Amygdala (tissue), 56 donors: ENCODE measurements at places on chromosomes 7 and 10.

GRCh38 chr7:47475880-47476227 is 106.1 kb downstream of the TNS3 start:
- DNase-seq, result no peak

GRCh38 chr10:50373821-50374501 is 122.6 kb upstream of the ASAH2 start:
- DNase-seq, result no peak

DNA sequence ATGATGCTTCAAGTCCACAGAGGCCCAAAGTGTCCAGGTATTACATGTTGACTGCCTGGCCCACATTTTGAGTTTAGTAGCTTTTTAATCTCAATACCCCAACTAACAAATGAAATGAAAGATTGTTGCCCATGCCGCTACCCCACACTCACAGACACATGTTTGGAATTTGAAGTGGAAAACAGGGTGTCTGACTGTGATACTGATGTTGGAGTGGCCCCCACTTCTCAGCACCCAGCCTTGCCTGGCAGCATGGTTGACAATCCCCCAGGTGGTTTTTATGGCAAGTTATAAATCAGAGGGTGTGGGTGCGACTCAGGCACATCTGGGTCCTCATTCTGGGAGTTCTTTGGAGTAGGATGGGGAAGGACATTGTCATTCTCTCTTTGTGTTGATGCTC is 314.7 kb upstream of the ZNF32 start:
- DNase-seq, result no peak

GRCh38 chr10:96642973-96643372 is 56.2 kb upstream of the TM9SF3 start:
- DNase-seq, result peak; percentile 54

DNA sequence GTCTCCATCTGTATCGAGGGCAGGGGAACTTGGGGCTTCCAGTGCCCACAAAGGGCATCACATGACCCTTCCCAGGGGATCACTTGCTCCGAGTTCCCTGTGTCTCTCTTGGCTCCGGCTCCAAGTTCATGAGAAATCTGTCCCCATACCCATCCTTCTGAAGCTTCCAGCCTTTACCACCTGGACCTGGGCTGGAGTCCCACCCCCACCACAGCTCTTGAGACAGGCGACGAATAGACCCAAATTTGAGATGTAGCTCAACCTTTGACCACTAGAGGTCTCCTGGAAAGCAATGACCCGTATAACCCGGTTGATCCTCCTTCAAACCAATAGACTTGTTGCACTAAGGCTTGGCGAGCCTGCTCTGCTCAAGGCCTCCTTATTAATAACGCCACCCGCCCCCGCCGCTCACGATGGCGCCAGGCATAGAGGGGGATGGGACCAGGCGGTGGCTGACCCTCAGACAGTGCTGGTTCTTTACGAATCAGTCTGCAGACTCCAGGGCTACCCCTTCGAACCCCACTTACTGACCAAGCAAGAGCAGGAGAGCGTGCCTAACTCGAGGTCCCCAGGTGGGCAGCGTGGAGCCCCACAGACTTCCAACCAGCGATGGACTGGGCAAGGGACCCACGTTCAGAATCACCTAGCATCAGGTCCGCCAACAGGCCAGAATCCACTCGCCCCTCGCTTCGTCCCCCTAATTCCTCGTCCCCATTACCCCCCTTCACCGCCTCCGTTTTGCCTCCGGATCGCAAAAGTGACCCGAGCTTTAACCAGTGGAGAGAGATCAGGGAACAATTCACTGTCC is 4.4 kb upstream of the ARID5B start:
- DNase-seq, result peak; percentile 63

DNA sequence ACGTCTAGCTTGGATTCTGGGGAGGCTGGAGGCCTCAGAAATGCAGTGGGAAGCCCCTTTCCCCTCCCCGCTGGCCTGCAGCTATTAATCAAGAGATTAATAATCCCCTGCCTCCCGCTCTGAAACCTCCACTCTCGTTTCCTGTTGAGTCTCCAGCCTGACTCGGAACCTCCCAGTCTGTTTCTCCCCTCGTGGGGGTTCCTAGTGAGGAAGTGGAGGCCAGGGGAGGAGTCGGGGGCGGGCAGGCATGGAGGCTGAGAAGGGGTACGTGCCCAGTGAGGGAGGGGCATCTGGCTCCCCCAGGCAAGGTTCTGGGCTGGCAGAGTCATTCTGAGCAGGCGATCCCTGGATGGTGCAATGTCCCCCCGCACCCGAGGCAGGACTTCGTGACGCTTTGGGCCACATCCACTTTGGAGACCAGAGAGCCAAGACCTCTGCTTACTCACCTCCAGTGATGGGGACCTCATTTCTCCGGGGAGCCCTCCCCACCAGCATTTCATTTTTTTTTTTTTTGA is 73.6 kb downstream of the COL26A1 start:
- no peak for DNase-seq

GRCh38 chr7:5997210-5997808 is 11.5 kb downstream of the PMS2 start:
- no peak for DNase-seq

- DNase-seq, result no peak
Observed at GRCh38 chr10:13632440-13632839, 45.7 kb downstream of the PRPF18 start.

GRCh38 chr10:86958116-86958900 is at the start of gene SNCG:
SNCG (plus strand) TSS chr10:86958599; CDS start chr10:86958698, 99 bp downstream.
- peak; percentile 52 for DNase-seq

DNA sequence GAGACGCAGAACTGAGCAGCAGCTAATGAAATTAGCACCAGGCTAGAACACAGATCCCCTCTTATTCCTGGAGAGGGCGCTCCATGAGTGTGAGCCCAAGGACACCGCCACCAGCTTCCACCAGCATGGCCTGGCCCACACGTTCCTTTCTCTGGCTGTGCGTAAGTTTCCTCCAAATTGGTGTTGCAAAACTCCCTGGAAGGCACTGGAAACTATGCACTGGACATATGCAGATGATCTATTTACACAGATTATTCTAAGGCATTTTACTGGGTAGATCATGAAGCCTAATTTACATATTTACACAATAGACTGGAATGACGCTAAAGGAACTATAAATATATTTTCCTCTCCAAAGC is 455.6 kb upstream of the FOXK1 start:
- DNase-seq, result no peak

GRCh38 chr7:40403703-40404476 is 269.1 kb downstream of the SUGCT start:
- DNase-seq, result no peak

GRCh38 chr10:42981358-42982236 is 95.3 kb upstream of the RET start:
- DNase-seq, result no peak

GRCh38 chr7:71637578-71637977 is 505.6 kb downstream of the GALNT17 start:
- DNase-seq, result no peak

- no peak for DNase-seq
Observed at GRCh38 chr10:34475274-34475646, 339.8 kb downstream of the PARD3 start.

DNA sequence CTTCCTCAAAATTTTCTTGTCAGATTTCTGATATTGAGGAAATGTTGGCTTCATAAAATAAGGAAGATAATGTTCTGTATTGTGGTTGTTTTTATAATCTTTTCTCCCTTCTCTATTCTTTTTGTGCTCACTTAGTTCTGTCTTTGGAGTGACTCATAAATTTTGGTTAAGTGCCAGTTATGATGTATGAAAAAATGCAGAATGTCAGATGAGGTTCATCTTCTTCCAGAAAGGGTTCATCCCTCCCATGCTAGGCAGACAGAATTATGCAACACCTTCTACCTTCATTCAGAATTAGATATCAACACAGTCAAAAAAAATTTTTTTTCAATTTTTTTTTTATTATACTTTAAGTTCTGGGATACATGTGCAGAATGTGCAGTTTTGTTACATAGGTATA is 36.6 kb upstream of the CYP2C19 start:
- no peak for DNase-seq

DNA sequence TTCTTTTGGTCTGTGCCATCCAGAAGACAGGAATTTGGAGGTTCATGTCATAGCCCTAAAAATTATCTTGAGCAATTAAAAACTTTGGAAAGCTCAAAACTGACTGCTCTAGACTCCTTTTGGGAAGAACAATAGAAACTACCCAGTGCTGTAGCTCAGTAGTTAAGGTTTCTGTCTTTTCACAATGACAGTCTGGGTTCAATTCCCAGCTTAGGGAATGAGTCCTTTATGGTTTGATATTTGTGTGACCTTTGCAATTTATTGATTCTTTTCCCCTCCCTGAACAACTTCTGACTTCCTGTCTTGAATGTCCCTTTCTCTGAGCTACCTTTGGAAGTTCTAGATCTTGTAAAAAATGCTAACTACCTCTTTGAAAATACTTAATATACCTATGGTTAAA is 603.3 kb upstream of the IGFBP3 start:
- no peak for DNase-seq

DNA sequence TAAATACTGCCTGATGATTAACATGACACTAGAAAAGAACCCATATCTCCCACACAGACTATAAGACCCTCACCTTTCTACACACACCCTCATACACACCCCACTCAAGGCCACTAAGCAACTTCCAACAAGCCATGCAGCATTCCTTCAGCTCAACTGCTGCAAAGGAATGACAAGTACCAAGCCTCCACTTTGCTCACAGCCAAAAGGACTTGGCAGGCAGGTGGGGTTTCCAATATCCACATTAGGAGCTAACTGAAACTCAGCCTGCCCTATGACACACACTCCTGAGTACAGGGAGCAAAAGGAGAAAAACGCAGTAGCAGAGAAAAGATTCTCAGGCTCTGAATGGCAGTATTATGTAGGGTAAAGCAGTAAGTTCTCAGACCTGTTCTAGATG is 13.4 kb downstream of the USP54 start:
- DNase-seq, result no peak

GRCh38 chr10:35349389-35349915 is 13.1 kb downstream of the CCNY start:
- DNase-seq, result no peak

DNA sequence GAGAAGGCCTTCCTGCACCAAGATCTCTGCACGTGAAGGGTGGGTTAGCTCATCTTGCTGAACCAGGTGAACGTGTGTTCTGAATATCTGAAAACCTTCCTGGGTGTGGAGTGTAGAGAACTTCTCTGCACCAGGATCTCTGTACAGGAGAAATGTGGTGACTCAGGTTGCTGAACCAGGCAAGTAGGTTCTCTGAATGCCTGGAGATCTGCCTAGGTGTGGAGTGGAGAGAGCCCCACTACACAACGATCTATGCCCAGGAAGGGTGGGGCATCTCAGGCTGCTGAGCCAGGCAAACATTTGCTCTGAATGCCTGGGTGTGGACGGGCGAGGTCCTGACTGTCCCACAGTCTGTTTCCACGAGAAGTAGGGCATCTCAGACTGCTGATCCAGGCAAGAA is 1002.3 kb upstream of the KCND2 start:
- no peak for DNase-seq

GRCh38 chr10:100223879-100224278 is 5.5 kb downstream of the CHUK start:
- DNase-seq, result no peak

- no peak for DNase-seq
Observed at GRCh38 chr10:93600446-93601145, 439 bp downstream of the RBP4 start.

DNA sequence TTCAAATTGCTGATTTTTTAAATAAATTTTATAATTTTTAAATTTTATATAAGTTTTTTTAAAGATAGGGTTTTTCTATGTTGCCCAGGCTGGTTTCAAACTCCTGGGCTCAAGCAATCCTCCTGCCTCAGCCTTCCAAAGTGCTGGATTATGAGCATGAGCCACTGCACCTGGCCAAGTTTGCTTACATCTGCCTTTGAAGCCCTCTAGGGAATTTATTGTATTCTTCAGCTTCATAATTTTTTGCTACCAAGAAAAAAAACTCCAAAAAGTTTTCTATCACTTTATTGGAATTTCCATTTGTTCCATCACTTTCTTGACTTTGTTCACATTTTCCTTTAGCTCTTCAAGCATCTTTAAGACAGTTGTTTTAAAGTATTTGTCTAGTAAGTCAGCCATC is 3.8 kb upstream of the POLD2 start:
- DNase-seq, result no peak

- no peak for DNase-seq
Observed at GRCh38 chr7:140297192-140297591, 101.1 kb downstream of the SLC37A3 start.

GRCh38 chr7:159113056-159113455 is 31.6 kb downstream of the VIPR2 start:
- DNase-seq, result no peak

- DNase-seq, result no peak
Observed at GRCh38 chr7:100029596-100029995, 14.2 kb downstream of the ZKSCAN1 start.

DNA sequence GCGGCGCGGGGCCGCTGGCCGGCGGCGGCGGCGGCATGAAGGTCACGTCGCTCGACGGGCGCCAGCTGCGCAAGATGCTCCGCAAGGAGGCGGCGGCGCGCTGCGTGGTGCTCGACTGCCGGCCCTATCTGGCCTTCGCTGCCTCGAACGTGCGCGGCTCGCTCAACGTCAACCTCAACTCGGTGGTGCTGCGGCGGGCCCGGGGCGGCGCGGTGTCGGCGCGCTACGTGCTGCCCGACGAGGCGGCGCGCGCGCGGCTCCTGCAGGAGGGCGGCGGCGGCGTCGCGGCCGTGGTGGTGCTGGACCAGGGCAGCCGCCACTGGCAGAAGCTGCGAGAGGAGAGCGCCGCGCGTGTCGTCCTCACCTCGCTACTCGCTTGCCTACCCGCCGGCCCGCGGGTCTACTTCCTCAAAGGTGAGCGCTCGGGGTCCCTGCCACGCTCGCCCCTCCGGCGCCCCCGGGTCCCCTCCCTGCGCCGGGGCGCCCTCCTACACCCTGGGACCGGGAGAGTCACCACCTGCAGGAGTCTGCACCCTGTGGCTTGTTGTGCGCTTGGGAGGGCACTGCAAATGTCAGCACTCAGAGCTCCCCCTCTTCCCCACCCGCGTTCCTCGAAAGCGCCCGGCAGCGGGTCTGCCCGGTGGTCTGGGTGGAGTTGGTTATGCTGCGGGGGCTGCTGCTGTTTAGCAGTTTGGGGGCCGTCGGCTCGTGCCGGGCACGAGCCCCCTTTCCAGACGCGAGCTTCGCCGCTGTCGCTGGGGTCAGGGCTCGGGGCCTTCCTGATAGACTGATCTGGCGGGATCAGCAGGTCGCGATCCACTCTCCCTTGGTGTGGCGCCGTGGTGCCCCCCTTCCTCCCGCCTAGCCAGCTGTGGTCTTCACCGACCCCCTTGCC is 627 bp downstream of the DUSP5 start:
- no peak for DNase-seq
